ENCODE measurements at places on chromosomes 3 and 15.

GRCh38 chr3:295166-295565 lies 98.6 kb downstream of the CHL1 start:
- DNase-seq = no peak

DNA sequence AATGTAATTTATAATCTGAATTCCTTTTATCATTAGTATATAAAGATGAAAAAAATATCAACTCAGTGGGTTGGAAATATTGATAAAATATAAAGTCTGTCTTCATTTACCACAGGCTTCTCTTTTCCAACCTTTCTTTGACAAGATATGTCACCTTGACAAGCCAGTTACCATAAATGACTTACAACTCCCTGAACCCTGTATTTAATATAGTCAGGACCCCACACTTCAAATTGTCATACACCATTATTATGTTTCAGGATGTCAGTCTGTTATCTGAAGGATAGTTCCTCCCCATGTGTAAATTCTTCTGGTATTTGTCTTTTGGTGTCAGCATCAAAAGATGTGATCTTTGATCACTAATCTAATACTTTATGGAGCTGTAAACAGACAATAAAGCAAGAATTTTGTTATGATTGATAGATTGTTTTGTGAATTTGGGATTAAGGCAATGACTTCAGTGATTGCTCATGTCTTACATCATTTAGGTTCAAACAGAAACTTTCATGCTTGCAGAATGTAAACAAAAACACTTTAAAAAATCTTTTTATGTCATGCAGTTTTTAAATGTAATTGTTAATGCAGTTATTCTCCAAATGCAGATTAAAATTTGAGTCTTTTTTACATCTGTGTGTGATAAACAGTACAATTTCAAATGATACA lies 503.5 kb upstream of the BCHE start:
- DNase-seq = no peak

GRCh38 chr15:48533982-48534381 lies 111.5 kb downstream of the FBN1 start:
- DNase-seq = no peak

DNA sequence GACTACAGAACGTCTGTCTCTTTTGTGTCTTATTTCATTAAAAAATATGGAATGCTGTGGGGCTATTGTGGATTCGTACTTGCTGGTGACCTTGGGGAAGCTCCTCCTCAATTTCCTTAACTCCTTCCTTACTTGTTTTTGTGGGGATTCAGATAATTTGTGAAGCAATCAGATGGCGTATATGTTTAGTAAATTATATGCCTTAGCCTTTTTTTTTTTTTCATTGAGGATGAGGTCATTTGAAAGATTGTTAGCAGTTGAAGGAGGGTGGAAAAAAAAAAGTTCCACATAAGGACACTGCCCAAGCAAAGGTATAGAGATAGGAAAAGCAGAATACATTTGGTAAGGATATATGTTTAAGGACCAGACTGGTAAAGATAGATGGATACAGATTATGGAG lies 3.3 kb downstream of the RNF13 start:
- no peak for DNase-seq

GRCh38 chr3:54792584-54792983 lies 135.3 kb downstream of the LRTM1 start:
- DNase-seq = no peak

GRCh38 chr3:100518983-100519382 lies 26.6 kb downstream of the TMEM45A start:
- DNase-seq = no peak

GRCh38 chr3:31534065-31534425 lies 1.3 kb downstream of the STT3B start:
- DNase-seq = no peak

GRCh38 chr15:101288905-101289513 lies 6.0 kb downstream of the SNRPA1 start:
- DNase-seq = no peak
